T-helper 17 cell (primary cell): ENCODE measurements at places on chromosomes 16 and 17.

GRCh38 chr16:89054261-89054661 lies 39.4 kb upstream of the ACSF3 start:
- DNase-seq, result no peak

- no peak for DNase-seq
These were observed 22.2 kb downstream of the SOST start for GRCh38 chr17:43736389-43736788.

- no peak for DNase-seq
These were observed 51.4 kb upstream of the CDR2 start for GRCh38 chr16:22425847-22426246.

GRCh38 chr16:53904533-53904932 lies 200.6 kb downstream of the FTO start:
- no peak for DNase-seq

DNA sequence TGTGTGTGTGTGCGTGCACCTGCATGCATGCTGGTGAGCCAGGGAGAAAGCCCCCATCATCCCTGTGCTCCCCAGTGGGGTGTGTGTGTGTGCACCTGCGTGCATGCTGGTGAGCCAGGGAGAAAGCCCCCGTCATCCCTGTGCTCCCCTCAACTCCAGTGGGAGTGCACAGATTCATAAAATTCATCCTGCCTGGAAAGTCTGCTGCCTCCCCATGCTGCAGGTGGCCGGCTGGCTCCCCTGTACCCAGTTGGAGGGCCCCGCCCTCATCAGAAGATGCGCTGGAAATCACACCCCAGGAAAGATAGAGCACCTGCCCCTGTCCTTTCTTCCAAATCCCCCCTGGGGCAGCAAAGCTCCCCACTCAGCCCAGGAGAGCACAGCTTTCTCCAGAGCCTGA lies 84.8 kb upstream of the DOC2B start:
- DNase-seq, result no peak

GRCh38 chr17:49496183-49496866 lies 1.2 kb downstream of the NGFR start:
- peak; percentile 74 for DNase-seq
